ENCODE measurements at places on chromosomes 11 and 22.
A peak's percentile ranks its signal among the peaks of the same experiment; 100 is the strongest.

DNA sequence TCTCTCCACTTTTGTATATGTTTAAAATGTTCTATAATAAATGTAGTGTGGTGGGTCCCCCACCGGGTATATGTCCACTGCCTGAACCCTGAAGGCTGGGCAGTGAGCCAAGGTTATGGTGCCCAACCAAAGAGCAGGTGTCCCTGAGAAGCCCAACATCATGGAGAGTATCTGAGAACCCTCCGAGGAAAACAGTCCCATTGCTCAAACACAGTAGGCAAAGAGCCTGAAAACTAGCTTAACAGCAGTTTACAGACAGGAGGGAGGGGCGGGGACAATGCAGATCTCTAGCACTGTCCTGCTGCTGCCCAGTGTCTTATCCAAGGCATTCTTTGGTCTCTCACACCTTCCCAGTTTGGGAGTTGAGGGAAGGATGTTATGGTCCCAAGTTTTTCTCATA lies 91.0 kb downstream of the TMPRSS5 start:
- no peak for DNase-seq
- no peaks in the 10 kb centered on the region for H3K27me3 ChIP-seq
- H3K27ac ChIP-seq = no peak overlapping the region
- H3K4me1 ChIP-seq = peaks cover 34% of the 10 kb centered on the region
- peaks cover 1% of the 10 kb centered on the region for H3K36me3 ChIP-seq

DNA sequence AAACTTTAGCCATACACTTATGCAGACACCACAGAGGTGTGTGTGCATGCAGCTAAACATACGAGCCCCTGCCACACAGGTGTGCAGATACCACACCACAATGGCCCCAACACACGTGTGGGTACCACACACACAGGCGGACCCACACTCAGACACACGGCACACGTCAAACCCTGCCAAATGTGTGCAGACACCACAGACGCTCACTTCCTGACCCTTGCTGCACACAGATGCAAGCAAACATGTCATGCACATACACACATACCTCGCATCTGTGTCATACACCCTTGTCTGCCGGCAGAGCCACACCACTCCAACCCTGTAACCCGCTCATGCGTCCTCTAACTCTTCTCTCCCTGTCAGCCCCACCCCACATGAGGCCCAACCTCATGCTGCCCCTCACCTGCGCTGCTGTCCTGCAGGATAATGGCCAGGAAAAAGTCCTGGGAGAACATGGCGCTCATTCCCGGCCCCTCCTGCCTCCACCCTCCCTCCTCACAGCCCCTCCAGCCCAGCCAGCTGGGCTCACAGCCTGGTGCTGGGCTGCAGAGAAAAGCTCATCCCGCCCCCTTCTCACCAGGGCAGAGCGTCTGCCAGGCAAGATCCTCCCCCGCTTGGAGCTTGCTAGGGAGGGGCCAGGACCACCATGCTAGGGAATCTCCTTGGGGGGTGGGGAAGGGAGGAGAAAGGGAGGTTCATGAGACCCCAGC lies 14.2 kb downstream of the SMPD1 start:
- no peak for DNase-seq
- no peak overlapping the region for H3K27ac ChIP-seq
- H3K4me1 ChIP-seq = no peaks in the 10 kb centered on the region
- H3K36me3 ChIP-seq = peaks cover 11% of the 10 kb centered on the region

- no peak overlapping the region for H3K4me3 ChIP-seq
- H3K4me1 ChIP-seq = peaks cover 7% of the 10 kb centered on the region
- H3K27me3 ChIP-seq = peaks cover 7% of the 10 kb centered on the region
- no peaks in the 10 kb centered on the region for H3K36me3 ChIP-seq
- DNase-seq = peak; percentile 82
Measured at GRCh38 chr11:69483691-69484426, 2.4 kb downstream of the LINC01488 start.

- peaks cover 5% of the 10 kb centered on the region for H3K4me1 ChIP-seq
- no peak overlapping the region for H3K4me3 ChIP-seq
- H3K36me3 ChIP-seq = no peaks in the 10 kb centered on the region
Measured at GRCh38 chr11:121318848-121319834, 26.6 kb downstream of the SC5D start.

- no peak for DNase-seq
- H3K36me3 ChIP-seq = peaks cover 2% of the 10 kb centered on the region
- no peaks in the 10 kb centered on the region for H3K27me3 ChIP-seq
- peaks cover 68% of the 10 kb centered on the region for H3K4me1 ChIP-seq
Measured at GRCh38 chr22:46108564-46109473, 41.5 kb upstream of the PPARA start.

- H3K4me1 ChIP-seq = peaks cover 7% of the 10 kb centered on the region
- peaks cover 9% of the 10 kb centered on the region for H3K36me3 ChIP-seq
- no peaks in the 10 kb centered on the region for H3K27me3 ChIP-seq
- no peak for DNase-seq
Measured at GRCh38 chr11:47331454-47332302, 20.8 kb downstream of the MYBPC3 start.

GRCh38 chr11:130487924-130488815 lies 39.7 kb downstream of the ADAMTS15 start:
- H3K4me1 ChIP-seq = peaks cover 7% of the 10 kb centered on the region
- no peaks in the 10 kb centered on the region for H3K27me3 ChIP-seq
- H3K4me3 ChIP-seq = no peak overlapping the region
- peaks cover 20% of the 10 kb centered on the region for H3K36me3 ChIP-seq
- peak overlapping the region; percentile 5 for H3K27ac ChIP-seq
- no peak for DNase-seq

- no peaks in the 10 kb centered on the region for H3K27me3 ChIP-seq
- H3K27ac ChIP-seq = no peak overlapping the region
- DNase-seq = no peak
- no peaks in the 10 kb centered on the region for H3K36me3 ChIP-seq
Measured at GRCh38 chr22:49554741-49555140, 272.9 kb downstream of the BRD1 start.

DNA sequence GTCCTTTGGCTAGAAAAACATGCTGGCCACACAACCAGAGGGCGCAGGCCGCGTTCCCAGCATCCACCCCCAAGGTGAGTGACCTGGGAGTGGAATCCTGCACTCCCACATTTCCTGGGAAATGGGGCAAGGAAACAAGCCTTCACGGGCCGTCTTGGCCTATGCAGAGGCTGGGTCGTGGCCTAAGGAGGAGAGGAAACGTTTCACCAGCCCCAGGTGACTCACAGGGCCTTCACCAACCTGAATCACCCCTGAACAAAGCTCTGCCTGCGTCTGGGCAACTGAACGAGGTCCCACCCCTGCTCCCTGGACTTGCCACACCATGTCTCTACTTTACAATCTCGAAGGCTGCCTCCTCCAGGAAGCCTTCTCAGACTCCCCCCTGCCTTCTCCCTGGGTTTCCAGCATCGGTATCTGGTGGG lies 13.2 kb downstream of the MYH9 start:
- H3K27ac ChIP-seq = peak overlapping the region; percentile 83
- H3K36me3 ChIP-seq = peaks cover 16% of the 10 kb centered on the region
- H3K4me3 ChIP-seq = no peak overlapping the region
- H3K27me3 ChIP-seq = no peaks in the 10 kb centered on the region
- peaks cover 91% of the 10 kb centered on the region for H3K4me1 ChIP-seq

GRCh38 chr11:46369458-46370152 lies 11.9 kb upstream of the MDK start:
- no peak overlapping the region for H3K27ac ChIP-seq
- peaks cover 3% of the 10 kb centered on the region for H3K4me1 ChIP-seq
- DNase-seq = no peak
- H3K4me3 ChIP-seq = no peak overlapping the region

GRCh38 chr11:44860346-44860745 lies 90.3 kb downstream of the TP53I11 start:
- H3K4me3 ChIP-seq = no peak overlapping the region
- H3K36me3 ChIP-seq = no peaks in the 10 kb centered on the region
- H3K4me1 ChIP-seq = peaks cover 35% of the 10 kb centered on the region
- peaks cover 22% of the 10 kb centered on the region for H3K27me3 ChIP-seq

DNA sequence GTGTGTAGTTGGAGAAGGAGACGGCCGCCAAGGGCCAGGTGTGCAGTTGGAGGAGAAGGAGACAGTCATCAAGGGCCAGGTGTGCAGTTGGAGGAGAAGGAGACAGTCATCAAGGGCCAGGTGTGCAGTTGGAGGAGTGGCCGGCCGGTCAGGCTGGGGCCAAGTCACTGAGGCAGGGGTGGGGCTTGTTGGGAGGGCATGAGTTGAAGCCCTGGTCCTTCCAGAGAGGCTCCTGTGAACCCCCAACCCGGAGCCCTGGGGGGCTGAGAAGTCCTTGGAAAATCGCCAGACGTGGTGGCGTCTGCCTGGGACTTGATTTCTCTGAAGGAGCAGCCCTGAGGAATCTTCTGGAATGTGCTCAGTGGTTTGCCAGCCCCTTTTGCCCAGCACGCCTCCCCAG lies 1320.5 kb downstream of the BRD1 start:
- H3K27me3 ChIP-seq = no peaks in the 10 kb centered on the region
- no peak overlapping the region for H3K4me3 ChIP-seq
- H3K27ac ChIP-seq = no peak overlapping the region
- DNase-seq = no peak
- H3K36me3 ChIP-seq = peaks cover 1% of the 10 kb centered on the region

GRCh38 chr11:111324277-111324720 lies 26.0 kb downstream of the POU2AF3 start:
- no peak for DNase-seq
- peaks cover 4% of the 10 kb centered on the region for H3K27me3 ChIP-seq
- H3K4me1 ChIP-seq = peaks cover 34% of the 10 kb centered on the region
- peak overlapping the region; percentile 87 for H3K27ac ChIP-seq

DNA sequence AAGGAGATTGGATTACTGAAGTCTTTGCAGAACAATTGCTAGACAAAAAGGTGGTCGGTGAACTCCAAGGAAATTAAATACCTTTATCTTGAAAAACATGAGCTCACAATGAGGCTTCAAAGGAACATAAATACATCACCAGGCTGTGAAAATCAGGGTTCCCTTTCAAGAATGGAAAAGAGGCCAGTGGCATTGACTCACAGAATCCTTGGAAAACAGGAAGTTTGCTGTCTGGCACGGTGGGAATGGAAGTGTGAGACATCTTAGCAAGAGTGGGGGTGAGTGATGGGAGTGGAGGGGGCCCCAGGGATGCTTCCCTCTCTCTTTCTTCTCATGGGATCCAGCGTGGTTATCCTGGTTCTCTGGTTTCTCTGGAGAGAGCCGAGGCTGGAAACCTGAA lies 48.9 kb upstream of the TBCEL start:
- H3K4me3 ChIP-seq = no peak overlapping the region
- H3K4me1 ChIP-seq = no peaks in the 10 kb centered on the region
- no peaks in the 10 kb centered on the region for H3K36me3 ChIP-seq
- H3K27ac ChIP-seq = no peak overlapping the region
- peaks cover 22% of the 10 kb centered on the region for H3K27me3 ChIP-seq
- no peak for DNase-seq

- no peak overlapping the region for H3K27ac ChIP-seq
- DNase-seq = no peak
- peaks cover 31% of the 10 kb centered on the region for H3K27me3 ChIP-seq
- H3K4me3 ChIP-seq = no peak overlapping the region
- H3K36me3 ChIP-seq = no peaks in the 10 kb centered on the region
Measured at GRCh38 chr11:109426442-109427240, 4.7 kb downstream of the C11orf87 start.

GRCh38 chr11:41996533-41996932 lies 537.1 kb upstream of the LRRC4C start:
- no peaks in the 10 kb centered on the region for H3K27me3 ChIP-seq
- H3K4me1 ChIP-seq = no peaks in the 10 kb centered on the region
- no peaks in the 10 kb centered on the region for H3K36me3 ChIP-seq
- DNase-seq = no peak
- H3K27ac ChIP-seq = no peak overlapping the region

DNA sequence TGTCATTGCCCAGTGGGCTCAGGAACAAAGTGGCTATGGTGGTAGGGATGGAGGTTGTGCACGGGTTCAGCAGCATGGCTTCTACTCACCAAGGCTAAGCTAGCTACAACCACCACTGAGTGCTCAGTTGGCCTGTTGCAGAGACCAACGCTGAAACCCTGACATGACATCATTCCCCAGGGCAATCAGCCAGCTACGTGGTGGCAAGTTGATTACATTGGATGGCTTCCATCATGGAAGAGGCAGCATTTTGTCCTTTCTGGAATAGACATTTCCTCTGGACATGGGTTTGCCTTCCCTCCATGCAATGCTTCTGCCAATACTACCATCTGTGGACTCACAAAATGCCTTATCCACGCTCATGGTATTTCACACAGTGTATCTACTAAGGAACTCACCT lies 634.3 kb downstream of the OPCML start:
- H3K27ac ChIP-seq = peak overlapping the region; percentile 35
- peaks cover 22% of the 10 kb centered on the region for H3K4me1 ChIP-seq
- H3K36me3 ChIP-seq = no peaks in the 10 kb centered on the region

DNA sequence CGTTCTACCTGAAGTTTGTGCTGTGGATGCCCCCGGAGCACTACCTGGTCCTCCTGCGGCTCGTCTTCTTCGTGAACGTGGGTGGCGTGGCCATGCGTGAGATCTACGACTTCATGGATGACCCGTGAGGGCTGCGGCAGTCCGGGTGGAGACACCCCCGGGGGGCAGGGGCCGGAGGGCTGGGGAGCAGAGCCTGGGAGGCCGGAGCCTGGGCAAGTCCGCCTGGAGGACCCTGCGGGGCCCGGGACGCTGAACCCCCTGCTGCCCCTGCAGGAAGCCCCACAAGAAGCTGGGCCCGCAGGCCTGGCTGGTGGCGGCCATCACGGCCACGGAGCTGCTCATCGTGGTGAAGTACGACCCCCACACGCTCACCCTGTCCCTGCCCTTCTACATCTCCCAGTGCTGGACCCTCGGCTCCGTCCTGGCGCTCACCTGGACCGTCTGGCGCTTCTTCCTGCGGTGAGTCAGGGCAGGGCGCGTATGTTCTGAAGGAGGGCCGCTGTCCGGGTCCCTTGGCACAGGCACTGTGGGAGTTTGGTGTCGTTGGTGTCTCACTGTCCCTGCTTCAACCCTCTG lies 17.3 kb downstream of the RNH1 start:
- no peak overlapping the region for H3K27ac ChIP-seq
- peaks cover 4% of the 10 kb centered on the region for H3K36me3 ChIP-seq
- no peak for DNase-seq
- H3K4me3 ChIP-seq = no peak overlapping the region
- no peaks in the 10 kb centered on the region for H3K27me3 ChIP-seq
- H3K4me1 ChIP-seq = no peaks in the 10 kb centered on the region

DNA sequence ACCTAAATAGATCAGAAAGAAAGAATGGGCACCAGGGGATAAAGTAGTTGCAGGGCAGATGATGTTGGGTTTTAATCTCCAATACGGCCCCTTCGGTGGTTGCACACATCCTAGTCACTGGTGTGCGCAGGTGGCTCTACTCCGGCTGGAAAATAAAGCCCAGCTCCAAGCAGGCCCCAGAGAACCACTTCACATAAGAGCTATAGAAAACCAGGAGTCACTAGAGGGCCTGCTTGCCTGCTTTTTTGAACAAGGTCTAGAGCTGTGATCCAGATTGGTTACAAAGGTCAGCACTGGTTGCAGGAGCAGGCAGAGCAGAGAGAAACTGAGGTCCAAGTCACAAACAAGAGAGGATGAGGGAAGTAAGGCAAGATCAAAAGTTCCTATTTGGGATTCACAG lies 41.5 kb upstream of the MS4A8 start:
- H3K4me3 ChIP-seq = no peak overlapping the region
- H3K4me1 ChIP-seq = no peaks in the 10 kb centered on the region
- DNase-seq = no peak

GRCh38 chr11:114977651-114978050 lies 299.3 kb downstream of the NXPE2 start:
- H3K27ac ChIP-seq = no peak overlapping the region
- H3K36me3 ChIP-seq = no peaks in the 10 kb centered on the region
- DNase-seq = no peak
- peaks cover 13% of the 10 kb centered on the region for H3K27me3 ChIP-seq
- no peaks in the 10 kb centered on the region for H3K4me1 ChIP-seq
- no peak overlapping the region for H3K4me3 ChIP-seq

GRCh38 chr11:61119055-61119454 lies 16.8 kb downstream of the CD5 start:
- H3K27me3 ChIP-seq = peaks cover 2% of the 10 kb centered on the region
- H3K27ac ChIP-seq = no peak overlapping the region
- no peak overlapping the region for H3K4me3 ChIP-seq
- no peaks in the 10 kb centered on the region for H3K36me3 ChIP-seq
- H3K4me1 ChIP-seq = no peaks in the 10 kb centered on the region

All from chondrocyte (in vitro differentiated cells).